ENCODE measurements at places on chromosomes 13 and 19.

DNA sequence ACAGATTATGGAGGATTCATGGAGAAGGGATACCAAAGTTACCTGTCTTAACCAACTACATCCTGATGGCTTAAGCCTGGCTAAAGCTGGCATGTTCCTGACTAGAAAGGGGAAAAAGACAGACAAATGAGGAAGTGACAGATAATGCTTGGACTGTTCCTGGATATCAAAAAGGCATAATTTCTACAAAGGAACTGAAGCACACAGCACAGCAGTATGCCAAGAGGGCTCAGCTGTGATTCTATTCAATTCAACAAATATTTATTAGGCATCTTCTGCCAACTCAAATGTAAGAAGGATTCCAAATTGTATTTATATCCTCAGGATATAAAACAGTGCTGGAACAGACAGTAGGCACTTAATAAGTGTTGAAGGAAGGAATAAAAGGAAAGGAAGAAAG is 59.5 kb downstream of the KLF12 start:
- DNase-seq: no peak

GRCh38 chr13:97012251-97013048 is 18.2 kb upstream of the OXGR1 start:
- DNase-seq: no peak

GRCh38 chr19:7260161-7260560 is 34.1 kb downstream of the INSR start:
- no peak for DNase-seq

- no peak for DNase-seq
Measured at GRCh38 chr13:57992416-57992815, 360.9 kb downstream of the PCDH17 start.

DNA sequence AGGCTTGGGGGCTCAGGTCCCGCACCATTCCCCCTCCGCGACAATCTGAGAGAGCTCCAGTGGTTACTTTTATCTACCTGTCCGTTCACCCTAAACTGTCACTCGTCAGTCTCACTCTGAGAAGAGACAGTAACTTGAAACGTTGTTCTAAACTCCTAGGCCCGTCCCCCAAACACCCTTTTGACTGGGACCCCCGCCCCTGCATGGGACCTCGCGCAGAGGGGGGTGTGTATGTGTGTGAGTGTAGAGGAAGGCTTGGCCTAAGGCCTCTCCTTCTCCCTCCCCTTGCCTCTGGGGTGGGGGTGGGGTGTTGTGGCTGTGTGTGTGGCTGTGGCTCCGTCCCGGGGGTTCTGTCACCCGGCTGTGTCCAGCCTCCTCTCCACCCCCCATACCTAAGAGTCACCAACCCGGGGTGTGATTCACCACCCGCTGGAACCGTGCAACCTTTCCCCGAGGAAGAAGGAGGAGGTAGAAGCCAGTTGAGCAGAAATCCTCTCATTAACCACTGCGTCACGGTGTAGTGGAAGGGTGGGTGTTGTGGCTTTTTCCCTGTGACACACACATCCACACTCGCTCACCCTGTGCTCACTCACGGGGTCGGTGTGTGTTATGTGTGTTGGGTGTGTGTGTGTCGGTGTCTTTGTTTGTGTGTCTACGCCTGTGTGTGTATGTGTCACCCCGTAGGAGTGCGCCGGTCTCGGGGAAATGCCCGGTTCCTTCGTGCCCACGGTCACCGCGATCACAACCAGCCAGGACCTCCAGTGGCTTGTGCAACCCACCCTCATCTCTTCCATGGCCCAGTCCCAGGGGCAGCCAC is 2.4 kb downstream of the FOSB start:
- no peak for DNase-seq

GRCh38 chr19:33860312-33861090 is 63.8 kb downstream of the KCTD15 start:
- no peak for DNase-seq

DNA sequence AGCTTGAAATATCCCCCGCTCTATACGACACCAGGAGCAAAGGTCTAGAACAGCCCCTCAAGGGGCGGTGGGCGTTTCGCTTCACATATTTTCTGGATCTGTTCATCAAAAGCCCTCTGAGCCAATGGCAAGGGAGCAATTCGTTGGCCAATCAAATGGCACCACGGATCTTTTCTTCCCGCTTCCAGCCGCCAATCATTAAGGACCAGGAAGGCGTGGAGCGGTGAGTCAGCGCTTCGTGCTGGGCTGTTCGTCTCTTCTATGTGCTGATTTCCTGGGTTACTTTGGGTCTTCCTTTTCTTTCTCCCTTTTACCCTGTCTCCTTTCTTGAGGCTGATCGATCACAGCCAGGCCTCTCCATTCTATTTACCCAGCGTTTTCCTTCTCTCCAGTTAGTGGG is at the start of gene NLRP4:
Gene NLRP4 (plus strand): TSS at position 201 of the 400 bp plus-strand sequence. CDS start 15,541 bp downstream, outside the sequence.
- DNase-seq: no peak

DNA sequence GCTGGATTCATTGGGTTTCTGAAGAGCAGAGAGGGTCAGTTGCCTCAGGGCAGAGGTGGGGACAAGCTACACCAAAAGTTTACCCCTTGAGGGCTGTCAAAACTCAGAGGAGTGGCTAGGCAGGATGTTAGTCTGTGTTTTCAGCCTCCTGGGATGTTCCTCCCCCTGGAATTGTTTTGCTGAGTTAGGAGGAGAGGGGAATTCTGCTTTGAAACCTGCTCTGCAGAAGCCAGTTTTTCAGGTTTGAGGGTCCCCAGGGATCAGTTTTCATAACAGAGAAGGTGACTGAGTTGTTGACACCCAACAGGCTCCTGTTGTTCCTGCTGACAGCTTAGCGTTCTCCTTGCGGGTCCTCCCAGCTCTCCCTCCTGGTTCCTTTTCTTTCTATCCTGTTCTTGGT is 121.9 kb upstream of the TMTC4 start:
- no peak for DNase-seq

- DNase-seq: no peak
Measured at GRCh38 chr19:16417660-16418596, 53.8 kb downstream of the EPS15L1 start.

- DNase-seq: no peak
Measured at GRCh38 chr19:7839476-7839875, 9.5 kb downstream of the EVI5L start.

GRCh38 chr13:107480130-107480529 is 735.2 kb downstream of the LIG4 start:
- DNase-seq: no peak

- peak; percentile 31 for DNase-seq
Measured at GRCh38 chr19:33406521-33407139, 33.1 kb downstream of the CEBPG start.

DNA sequence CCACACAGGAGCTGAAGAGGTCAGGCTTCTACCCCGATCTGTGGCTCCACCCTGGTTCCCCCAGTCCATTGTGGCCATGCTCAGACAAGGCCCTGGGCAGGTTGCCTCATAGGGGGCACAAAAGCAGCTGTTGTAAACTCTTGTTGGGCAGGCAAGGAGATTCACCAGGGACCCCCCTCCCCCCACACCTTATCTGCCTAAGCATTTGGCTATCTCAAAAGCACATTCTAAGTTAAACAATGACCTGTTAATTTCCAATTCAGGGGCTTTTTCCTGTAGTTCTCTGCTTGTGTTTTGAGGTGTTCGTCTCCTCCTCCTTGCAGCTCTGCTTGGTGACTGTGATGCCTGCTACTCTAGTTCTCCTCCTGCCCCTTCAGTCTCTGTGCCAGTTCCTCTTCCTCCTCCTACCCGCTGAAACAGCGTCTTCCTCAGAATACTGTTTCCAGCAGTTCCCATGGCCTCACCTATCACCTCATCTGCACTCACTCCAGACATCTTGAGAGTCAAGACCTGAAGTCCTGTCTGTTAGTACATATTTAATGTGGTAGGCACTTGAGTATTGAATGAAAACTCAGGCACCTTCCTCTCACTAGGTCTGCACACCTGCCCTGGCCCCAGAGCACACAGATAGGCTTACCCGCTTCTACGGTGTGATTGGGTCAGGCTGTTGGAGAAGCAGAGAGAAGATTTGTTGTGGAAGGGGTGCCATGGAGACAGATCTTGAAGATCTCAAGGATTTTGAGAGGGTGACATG is 31.7 kb downstream of the SPATA13 start:
- no peak for DNase-seq

GRCh38 chr13:76799696-76800095 is 86.5 kb downstream of the KCTD12 start:
- no peak for DNase-seq

DNA sequence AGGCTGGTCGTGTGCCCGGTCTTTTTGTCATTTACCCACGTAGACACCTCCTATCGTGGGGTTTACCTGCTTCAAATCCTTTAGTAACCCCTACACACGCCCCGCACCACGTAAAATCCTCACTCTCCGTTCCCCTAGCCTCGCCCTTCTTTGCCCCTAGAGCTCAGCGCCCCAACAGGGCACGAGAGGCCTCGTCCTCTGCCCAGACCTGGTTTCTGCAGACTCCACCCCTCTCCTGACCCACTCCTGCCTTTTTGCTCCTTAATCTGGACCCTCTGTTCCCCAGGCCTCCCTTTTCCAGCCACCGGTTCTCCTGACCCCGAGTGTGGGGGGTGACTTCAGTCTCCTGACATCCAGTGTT is 412 bp downstream of the ZNF528 start:
- DNase-seq: no peak

- DNase-seq: no peak
Measured at GRCh38 chr13:111409413-111409812, 89.0 kb downstream of the TEX29 start.

DNA sequence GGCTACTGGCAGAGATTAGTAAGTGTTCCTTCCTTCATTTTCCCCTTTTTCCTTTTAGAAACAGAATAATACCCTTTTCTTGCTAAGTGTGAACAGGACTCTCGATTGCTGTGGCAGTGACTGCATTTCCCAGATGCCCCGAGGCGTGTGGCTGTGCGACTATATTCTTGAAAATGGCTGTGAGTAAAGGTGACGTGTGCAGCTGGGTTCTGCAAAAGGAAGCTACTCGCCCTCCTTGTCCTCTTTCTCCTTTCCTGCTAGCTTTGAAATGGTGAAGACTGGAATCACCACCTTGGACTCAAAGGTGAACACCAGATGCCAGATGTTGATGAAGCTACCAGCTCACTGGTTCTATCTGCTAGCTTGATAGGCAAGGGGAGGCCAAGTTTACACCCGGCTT is 121.4 kb downstream of the MIPEP start:
- DNase-seq: no peak

DNA sequence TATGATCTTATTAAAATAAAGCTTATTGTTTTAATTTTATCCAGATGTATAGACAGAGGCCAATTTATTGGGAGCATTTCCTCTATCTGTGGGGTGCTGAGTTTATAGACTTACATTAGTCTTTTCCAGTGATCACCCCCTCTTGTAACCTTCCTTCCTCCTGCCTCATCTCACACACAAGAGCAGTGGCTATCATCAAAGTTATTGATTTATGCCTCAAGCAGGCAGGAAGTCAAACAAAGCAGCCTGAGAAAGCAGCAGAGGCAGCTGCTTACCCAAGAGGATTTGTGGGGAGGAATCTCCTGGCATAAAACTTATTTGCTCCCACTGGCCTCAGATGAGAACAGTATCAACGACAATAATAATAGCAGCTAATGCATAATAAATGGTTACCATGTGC is 26.3 kb upstream of the DCLK1 start:
- no peak for DNase-seq

DNA sequence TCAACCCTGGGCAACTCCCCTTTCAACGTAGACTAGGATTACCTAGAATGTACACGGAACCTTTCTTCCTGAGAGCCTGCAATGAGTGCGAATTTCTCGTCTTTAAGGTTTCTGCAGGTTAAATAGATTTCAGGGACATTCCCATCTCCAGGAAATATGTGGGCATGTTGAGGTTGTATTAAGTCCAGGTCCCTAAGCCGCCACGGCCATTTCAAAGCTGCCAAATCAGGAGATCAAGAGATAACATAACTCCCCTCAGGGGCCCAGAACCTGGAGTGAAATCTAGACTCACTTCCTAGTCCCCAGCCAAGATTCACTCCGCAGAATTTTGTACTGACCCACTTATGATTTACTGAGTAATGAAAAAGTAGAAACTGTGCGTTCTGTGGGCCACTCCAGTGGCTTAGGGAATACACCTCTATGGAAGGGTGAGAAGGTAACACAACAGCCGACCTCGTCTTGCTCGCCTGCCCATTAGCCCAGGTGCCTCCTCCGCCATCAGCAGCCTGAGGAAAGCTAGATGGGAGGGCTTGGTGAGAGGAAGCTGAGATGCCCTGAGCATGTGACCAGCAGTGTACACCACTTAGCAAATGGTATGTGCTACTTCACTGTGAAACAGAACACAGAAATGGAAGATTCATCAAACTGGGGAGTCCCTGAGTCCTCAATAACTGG is 98.5 kb upstream of the SOX1 start:
- DNase-seq: no peak

DNA sequence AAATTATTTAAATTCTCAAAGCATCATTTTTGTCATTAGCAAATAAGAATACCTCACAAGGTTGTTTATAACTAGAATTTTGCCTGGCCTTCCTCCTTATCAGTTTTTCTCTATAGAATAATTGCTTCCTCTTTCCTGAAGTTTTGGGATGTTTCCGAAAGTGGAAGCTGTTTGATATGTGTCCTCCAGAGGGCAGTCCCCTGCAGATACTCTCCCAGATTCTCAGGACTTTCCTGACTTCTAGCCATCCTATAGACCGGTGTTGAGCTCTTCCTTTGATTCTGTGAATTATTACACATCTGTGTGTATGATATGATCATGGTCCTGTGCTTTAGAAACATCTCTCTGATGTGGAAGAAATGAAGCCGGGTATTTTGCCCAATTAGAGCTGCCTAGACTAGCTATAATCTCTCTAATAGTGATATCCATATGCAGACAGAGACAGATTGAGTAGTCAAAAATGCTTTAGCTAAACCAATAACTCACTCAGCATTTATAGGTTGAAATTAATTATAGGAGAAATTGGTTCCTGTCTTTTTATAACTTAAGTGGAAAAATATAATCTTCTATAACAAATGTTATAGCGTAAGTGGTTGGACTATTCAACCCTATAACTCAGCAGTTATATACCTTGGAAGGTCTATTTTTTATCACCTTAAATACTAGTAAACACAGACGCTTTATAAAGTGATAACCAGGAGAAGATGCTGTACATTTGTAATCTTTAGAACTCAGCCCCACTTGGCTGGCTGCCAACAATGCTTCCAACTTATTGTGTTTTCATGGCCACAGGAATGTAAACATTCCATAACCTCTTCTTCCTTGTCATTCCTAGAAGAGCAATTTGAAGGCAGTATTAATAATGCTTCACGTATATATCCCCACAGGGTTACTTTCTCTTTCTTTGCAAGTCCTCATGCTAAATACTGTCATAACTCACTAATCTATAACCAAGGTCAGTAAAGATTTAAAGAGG is 201.0 kb upstream of the RXFP2 start:
- no peak for DNase-seq

DNA sequence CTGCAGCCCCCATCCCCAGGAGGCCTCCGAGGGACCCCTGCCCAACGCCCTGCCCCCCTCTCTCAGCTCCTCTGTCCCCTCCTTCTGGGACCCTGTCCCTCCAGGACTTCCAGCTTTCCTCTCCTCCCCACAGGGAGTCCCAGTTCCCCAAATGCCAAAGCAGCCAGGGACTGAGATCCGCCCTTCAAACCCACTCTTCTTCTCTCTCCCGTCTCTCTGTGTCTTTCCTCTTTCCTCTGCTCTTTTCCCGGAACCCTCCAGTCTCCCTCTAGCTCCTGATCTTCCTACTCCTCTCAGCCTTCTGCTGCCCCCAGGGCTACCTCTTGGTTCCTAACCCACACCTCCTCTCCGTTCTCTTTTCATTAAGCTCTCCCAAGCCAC is 377 bp downstream of the CA11 start:
- DNase-seq: no peak

- no peak for DNase-seq
Measured at GRCh38 chr19:4388337-4389063, 11.8 kb downstream of the SH3GL1 start.

Data from thoracic aorta (tissue), 2 donors.